ENCODE measurements at places on chromosomes 12 and 14.

DNA sequence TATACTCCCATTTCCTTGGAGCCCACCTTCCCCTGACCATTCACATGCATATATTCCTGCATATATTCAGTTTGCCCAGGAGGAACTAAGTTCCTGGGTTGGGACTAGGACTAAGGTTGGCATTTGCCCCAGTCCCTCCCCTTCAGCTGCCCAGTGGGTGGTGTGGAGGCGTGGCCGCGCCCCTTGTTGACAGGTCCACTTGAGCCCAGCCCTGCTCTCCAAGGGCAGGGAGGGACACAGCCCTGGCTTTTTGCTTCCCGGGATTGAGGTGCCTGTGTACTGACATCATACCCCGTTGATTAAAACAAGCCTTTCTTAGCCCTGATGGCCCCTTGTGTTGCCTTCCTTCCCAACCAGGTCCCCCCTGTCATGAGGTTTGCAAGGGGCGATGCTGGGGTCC is 7.3 kb downstream of the ERBB3 start:
- DNase-seq, result no peak

DNA sequence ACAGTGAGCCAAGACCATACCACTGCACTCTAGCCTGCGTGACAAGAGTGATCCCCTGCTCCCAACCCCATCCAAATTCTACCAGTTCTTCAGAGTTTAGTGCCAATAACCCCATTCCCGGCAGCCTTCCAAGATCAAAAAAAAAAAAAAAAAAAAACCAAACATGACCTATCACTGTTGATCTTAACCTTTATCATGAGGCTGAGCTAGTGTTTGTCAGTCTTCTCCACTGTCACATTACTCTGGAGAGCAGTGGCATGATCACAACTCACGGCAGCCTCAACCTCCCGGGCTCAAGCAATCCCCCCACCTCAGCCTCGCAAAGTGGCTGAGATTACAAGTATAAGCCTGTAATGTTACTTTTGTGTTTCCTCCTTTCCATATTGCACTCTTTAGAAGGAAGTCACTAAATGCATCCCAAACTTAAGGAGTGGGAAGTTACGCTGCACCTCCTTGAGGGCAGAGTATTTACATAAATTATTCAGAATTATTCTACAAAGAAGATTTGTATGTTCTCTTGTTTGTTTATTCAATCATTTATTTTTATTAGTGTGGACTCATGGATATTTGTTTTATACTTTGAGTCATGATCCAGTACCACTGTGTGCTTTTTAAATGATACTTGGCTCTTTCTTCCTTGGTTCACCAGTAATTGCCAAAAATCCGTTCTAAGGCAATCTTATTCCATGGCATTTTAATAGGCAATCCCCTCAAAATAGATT is 31.5 kb upstream of the FAM222A start:
- DNase-seq, result no peak

DNA sequence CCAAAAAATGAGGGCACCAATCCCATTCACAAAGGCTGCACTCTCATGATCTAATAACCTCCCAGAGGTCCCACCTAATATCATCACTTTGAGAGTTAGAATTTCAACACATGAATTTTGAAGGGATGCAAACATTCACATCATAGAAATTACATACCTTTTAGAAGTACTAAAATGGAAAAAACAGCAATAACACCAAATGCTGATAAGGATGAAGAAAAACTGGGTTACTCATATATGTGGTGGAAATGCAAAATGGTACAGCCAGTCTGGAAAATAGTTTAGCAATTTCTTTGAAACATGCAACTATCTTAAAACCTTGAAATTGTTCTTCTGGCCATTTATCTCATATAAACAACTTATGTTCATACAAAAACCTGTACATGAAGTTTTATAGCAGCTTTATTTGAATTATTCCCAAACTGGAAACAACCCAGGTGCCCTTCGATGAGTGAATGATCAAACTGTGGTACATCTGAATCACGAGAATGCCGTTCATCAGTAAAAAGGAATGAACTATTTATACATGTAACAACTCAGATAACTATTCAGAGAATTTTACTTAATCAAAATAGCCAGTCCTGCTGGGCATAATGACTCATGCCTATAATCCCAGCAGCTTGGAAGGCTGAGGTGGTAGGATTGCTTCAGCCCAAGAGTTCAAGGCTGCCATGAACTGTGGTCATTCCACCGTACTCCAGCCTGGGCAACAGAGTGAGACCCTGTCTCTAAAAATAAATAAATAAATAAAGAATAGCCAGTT is 109.4 kb upstream of the SSTR1 start:
- DNase-seq, result no peak

DNA sequence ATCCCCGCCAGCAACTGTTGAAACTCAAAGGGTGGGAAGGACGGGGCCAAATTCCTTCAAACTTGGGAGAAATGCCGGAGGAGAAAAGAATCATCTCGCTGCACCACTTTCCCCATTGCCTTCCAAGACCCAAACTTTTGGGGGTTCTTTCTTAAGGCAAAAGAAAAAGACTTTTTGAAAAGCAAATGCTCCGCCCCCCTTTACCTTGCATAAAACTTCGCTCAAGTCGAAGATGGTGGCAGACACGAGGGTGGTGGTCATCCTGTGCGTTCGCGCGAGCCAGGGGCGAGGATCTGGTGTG is 239 bp downstream of the ZFP36L1 start:
- no peak for DNase-seq

GRCh38 chr12:27589419-27589818 is 65.4 kb downstream of the PPFIBP1 start:
- no peak for DNase-seq

DNA sequence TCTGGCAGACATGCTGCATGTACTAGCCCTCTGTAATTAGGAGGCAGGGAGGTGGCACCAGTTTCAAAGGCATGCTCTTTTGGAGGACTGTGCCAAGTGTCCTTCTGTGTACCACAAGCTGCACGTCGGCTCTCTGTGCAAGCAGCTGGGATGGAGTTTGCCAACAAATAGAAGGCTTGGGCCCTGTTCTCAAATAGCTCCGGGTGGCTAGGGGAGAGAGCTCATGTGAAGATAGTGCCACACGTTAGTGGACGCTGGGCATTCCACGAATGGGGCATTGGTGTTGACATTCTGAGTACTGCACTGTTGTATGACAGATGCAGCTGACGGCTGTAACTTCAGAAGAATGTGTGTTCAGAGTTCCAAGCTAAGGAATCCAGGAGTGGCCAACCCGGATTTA is 4.4 kb downstream of the AACS start:
- no peak for DNase-seq

- DNase-seq, result no peak
These were observed 4.3 kb downstream of the VAMP1 start for GRCh38 chr12:6466184-6466573.

GRCh38 chr12:68863109-68863770 is 55.3 kb downstream of the MDM2 start:
- no peak for DNase-seq

DNA sequence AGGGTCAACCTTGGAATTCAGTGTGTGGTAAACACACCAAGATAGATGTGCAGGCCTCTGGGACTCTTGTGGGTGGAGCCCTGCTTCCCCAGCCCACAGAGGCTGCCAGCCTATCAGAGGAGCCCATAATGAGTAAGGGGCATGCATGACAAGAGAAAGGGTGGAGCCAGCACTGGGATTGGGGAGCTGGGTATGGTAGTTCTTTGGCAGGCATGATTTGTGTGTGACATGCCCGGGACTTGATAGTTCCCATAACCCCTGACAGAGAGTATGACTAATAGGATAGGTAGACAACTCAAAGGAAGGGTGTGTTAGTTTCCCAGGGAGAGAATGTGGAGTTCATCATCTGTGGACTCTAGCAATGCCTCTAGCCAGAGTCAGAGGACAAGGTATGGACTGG is 143.0 kb downstream of the EMP1 start:
- no peak for DNase-seq

GRCh38 chr12:29759950-29760349 is 23.8 kb downstream of the TMTC1 start:
- DNase-seq, result no peak

DNA sequence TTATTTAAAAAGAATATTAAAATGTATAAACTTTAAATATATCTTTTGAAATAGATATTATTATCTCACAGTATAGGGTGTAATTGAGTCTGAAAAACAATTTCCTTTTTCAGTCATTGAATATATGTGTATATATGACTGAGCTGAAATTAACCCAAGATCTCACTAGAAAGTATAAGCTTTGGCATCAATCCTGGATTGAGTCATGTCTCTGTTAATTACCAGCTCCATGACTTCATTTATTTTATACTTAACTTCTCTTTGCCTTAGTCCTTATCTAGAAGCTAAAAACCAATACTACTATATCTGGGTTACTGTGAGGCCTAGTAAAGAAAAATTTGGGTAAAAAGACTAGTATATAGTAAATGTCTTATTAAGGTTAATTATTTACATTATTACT is 1020.3 kb downstream of the LRFN5 start:
- DNase-seq, result no peak

GRCh38 chr12:90546511-90546910 is 408.5 kb downstream of the CCER1 start:
- no peak for DNase-seq

DNA sequence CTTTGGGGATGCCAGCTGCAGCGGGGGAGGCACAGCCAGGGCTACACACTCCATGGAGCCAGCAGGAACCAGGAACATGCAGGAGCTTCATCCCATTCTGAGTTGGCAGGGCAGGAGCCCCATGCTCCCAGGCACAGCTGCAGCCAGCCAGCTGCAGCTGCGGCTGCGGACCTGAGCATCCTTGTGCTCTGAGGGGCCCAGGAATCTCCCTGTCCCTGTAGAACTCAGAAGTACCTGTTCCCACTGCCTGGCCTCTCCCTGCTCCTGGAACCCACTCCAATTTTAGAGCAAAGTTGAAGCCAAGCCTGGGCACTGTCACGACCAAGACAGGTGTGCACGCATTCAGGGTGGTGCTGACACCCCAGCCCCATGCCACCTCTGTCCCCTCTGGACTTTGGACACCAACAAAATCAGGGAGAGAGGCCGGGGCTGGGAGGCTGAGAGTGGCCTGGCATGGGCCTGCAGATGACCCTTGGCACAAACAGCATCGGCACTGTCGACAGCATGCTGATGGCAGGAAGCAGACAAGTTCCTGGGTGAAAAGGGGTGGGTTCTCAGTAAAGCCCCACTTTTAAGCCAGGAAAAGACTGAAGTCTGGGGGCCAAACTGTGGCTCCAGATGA is 257.3 kb upstream of the LRFN5 start:
- no peak for DNase-seq

DNA sequence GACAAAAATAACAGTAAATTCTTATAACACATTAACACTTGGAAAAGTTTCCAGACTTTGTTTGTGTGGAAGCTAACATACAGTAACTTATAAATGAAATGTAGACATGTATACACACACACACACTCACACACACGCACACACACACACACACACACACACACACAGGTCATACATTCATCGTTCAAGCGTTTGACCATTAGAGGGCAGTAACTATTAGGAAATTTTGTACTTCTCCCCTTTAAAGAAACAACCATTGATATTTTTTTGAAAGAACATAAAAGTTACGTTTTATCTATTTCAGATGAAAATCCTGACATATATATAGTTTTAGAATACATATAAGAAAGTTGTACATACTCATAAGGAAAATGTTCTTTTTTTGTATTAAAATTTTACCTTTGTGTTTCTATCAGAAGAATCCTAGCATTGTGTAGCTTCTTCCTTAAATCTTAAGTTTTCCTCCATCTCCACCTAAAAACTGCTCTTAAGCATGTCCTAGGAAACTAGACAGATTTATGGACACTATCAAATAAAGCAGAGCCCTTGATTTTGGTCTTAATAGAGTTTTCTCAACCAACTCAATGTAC is 29.0 kb downstream of the PTPRQ start:
- DNase-seq, result no peak

GRCh38 chr12:129605666-129606065 is 298.2 kb downstream of the TMEM132D start:
- no peak for DNase-seq

- no peak for DNase-seq
These were observed 26.5 kb downstream of the NUAK1 start for GRCh38 chr12:106112145-106112821.

All from mesenteric fat pad (tissue), 1 donor.